ENCODE measurements at places on chromosomes 6 and 20.

DNA sequence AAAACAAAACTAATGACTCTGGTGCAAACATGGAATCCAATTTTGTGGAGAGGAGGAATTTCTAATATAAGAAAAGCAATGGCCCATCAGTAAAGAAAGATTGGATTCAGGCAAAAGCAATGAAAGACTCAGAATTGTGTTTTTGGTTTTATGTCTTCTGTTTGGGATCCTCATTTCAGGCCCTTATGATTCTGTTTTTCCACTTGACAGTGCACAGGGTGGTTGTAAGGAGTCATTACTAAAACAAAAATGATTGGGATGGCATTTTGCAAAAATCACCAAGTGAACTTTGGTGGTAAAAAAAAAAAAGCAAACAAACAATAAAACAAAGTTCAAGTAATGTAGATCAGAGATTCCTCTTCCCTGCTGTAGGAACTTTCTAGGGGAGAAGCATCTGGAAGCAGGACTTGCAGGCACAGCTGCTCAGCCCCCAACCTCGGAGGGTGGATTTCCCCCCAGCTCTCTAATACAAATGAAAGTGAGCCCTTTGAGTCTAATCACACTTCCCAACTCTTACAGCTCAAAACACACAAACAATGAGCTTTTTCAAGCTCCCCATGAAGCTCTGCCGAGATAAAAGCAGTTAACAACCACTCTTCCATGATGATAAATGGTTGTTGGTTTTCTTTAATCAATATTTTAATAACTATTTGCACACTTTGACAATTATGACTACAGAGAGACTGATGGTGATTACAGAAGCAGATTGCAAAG, 177.7 kb downstream of the ZDHHC14 start:
- no peak for DNase-seq

DNA sequence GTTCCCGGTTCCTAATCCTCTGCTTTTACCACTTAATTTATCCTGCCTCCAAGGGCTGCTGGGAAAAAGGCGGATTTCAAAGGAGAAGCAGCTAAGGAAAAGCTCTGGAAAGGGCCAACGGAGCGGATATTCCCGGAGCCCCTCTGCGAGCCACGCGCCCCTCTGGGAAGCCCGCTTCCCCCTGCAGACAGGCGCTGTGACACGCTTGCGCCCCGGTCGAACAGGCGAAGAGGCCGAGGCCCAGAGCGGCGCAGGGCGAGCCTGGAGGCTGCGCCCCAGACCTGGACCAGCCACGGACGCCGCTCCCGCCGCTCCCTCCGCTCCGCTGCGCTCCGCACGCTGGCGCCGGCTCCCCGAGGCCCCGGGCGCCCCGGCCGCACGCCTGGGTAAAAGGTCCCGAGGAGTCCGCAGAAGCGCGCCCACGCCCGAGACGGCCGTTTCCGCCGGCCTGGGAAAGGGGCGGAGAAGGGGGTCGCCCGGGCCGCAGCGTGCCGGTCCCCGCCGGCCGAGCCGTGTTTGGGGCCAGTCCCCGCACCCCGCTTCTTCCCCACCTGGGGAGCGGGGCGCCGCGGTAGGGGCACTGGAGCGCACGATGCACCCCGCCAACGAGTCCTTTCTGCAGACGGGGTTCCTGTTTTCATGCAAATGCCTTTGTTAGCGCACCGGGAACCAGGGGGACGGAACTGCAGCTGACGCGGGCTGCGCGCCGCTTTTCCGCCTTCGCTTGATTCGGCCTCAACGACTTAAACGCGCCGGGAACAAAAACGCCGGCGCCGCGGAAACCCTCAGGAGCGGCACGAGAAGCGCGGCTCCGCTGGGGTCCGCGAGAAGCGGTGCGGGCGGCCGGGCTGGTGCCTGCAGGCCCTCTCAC, 91.9 kb upstream of the SIRPA start:
- peak; percentile 80 for DNase-seq

- no peak for DNase-seq
Measured at GRCh38 chr6:161044335-161044734, 52.8 kb downstream of the MAP3K4 start.

- no peak for DNase-seq
Measured at GRCh38 chr6:149152521-149152920, 165.0 kb upstream of the TAB2 start.
